Ovary (tissue), 10 donors: ENCODE measurements at places on chromosomes 4 and X. TPM values are rescaled to one million over a fixed set of nuclear protein-coding genes. Genes with fewer than 3 reads are reported as not detected.

DNA sequence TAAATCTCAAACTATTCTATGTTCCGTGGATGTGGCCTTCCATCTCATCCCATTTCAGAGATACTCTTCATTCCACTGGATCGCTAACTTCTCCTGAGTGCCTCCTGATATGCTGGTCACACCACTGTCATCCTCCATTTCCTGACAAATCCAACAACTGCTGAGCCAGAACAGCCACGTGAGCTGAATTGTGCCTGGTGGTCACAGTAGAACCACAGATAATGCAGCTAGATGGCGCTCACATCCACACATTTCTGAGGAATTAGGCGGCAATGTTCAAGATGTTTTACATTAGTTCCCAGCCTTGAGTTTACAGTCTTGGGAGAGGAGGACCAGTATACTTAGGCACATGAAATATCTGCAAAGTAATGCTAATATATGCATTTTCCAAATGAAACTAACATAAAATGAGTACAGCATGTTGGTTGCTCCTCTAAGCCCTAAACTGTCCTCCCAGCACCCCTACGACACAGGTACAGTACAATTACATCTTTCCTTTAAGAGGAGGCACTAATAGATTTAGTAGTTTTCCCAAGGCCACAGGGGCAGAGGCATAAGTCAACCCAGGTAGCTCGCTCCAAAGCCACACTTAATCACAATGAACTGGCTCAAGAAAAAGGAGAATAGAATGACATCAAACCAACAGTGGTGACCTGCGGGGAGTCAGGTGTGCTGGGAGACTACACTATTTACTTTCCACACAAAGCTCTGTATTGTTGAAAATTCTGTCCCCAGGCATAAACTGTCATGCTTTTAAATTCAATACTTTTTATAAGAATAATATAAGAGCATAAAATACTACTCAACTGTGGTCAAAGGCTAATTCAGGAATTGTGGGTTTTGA, 134.2 kb downstream of the CHIC2 start:
- no peak overlapping the region for H3K4me3 ChIP-seq
- no peaks in the 10 kb centered on the region for H3K27me3 ChIP-seq
- peak; percentile 65 for DNase-seq
- no peaks in the 10 kb centered on the region for H3K36me3 ChIP-seq
- no peaks in the 10 kb centered on the region for H3K4me1 ChIP-seq

Gene EXOC1L
- not detected for total RNA-seq

Gene SOX3
- 2.1 TPM for total RNA-seq

Gene NONO
- 391 TPM for total RNA-seq

Gene SHROOM2
- 10.0 TPM for total RNA-seq

Gene RNF175
- not detected for total RNA-seq
